Hippocampal formation (tissue), 2 donors: ENCODE measurements at places on chromosomes 5 and 9.

DNA sequence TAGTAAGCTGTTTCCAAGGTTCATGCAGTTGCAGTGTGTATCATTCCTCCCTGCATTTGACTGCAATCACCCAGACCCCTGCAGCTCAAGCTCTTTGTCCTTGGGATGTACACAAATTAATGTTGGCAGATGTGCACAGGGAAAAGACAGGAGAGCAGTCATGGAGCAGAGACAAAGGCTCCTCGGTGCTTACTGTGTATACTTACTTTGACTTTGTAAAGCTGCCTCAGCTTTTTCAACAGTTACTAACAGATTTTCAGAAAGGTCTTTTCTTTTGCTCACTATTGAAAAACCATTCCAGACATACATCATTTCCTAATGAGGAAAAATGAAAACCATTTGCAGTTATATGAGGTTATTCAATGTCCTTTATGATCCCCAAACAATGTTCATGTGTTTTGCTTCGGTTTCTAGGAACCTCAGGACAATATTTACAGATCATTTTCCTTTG lies 124.9 kb downstream of the TTC39B start:
- DNase-seq: no peak

DNA sequence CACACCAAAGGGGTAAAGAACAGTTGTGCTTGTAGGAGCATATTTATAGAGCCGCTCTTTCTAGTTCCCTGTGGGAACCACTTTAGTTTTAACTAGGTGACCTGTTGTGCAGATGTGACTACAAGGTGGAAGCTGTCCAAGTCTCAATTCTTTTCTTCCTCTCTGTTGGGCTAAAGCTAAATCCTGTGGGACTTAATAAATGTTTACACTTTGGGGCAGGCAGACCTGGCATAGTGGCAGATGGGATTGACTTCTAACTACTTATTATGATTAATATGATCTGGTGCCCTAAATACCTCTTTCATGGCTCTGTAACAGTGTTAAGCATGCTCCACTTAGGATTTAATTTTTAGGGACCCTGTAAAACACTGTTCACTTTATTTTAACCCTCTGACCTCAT lies 265.3 kb downstream of the KCTD16 start:
- DNase-seq: no peak

- peak; percentile 40 for DNase-seq
Measured at GRCh38 chr5:50711280-50711679, 44.8 kb downstream of the PARP8 start.

- DNase-seq: no peak
Measured at GRCh38 chr9:96462541-96462940, 12.6 kb downstream of the HABP4 start.

DNA sequence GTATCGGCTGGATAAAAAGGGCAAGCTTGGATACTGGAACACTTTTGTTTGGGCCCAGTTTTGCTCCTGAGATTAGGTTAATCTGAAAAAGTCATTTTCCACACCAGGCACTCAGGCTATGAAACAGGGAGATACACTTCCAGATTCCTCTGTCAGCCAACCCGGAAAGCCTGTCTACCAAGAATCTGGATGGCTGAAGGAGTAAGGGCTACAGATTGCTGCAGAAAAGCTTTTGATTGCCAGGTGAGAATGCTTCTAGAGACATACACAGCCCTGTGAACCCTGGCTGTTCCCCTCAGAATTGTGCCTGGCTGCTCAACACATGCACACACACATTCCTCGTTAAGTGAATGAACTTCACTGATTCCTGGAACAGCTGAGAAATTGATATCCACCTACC lies 114.4 kb downstream of the PSD2 start:
- DNase-seq: no peak

GRCh38 chr9:27851858-27852257 lies 278.6 kb upstream of the C9orf72 start:
- DNase-seq: no peak

DNA sequence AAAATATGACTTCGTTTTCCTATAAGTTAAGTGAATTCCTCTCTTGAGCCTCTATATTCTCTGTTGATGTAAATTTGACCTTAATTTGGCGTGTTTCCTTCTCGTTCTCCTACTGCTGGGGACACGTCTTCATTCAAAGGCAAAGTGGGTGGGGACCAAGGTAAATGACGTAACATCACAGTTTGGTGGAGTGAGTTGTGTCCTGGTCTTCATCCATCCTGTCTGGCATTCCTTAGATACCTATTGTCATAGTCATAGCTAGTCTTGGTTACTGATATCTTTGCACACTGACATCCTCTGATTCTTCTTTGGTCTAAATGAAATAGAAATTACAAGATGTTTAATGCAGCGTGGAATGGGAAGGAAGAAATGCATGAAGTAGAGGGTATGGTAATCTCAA lies 108.5 kb downstream of the NNT start:
- no peak for DNase-seq

- peak; percentile 85 for DNase-seq
Measured at GRCh38 chr5:132883261-132883834, 9.9 kb downstream of the LEAP2 start.

DNA sequence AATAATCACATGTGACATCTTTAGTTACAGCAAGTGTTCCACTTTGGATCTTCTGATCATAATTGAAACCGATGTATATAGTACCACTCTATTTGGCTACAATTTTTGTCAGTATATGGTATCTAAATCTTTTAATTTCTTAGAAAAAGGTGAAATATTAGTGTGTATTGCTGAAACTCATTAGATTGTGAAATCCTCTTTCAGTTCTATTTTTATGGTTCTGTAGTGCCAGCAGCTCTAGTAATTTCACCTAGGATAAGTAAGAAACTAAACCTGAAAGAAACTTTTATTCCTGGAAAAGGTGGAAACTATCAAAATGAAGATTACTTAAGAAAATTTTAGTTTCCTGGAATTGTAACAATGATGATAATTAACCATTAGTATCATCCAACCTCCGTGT lies 370.9 kb downstream of the NNT start:
- DNase-seq: no peak
